T-helper 1 cell (primary cell): ENCODE measurements at places on chromosomes 7 and 10.

- DNase-seq: no peak
Measured at GRCh38 chr10:3616880-3617279, 168.1 kb downstream of the KLF6 start.

DNA sequence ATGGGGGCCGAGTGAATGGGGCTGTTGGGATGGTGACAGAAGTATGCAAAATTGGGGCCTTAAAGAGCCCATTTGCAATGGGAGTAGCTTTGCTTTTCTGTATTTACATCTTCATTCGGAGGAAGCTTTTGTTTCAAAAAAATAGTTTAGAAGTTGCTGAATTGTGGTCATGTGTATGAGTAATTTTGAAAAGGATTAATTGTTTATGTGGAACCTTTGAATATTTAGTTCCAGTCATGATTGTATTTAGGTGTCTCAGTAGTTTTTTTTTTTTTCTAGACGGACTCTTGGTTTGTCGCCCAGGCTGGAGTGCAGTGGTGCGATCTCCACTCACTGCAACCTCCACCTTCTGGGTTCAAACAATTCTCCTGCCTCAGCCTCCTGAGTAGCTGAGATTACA lies 37.2 kb downstream of the RBM33 start:
- DNase-seq: no peak

- no peak for DNase-seq
Measured at GRCh38 chr7:77930496-77930895, 131.9 kb downstream of the PHTF2 start.

GRCh38 chr7:115754226-115754625 lies 276.3 kb downstream of the TFEC start:
- no peak for DNase-seq

- peak; percentile 62 for DNase-seq
Measured at GRCh38 chr10:22316286-22317075, at the start of gene COMMD3. Gene COMMD3 (plus strand): TSS chr10:22316388. CDS start chr10:22316418, 30 bp downstream.

DNA sequence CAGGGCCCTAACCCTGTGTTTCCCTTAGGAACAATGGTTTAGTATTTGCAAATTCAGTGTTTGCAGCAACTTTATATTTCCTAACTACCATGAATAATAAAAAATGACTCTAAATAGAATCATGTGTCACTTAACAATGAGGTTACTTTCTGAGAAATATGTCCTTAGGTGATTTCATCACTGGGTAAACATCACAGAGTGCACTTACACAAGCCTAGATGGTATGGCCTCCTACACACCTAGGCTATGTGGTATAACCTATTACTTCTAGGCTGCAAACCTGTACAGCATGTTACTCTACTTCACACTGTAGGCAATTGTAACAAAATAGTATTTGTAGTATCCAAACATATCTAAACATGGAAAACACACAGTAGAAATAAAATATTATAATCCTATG lies 1174.6 kb upstream of the LRRTM3 start:
- DNase-seq: no peak

- no peak for DNase-seq
Measured at GRCh38 chr10:7306147-7306546, 104.7 kb downstream of the SFMBT2 start.

- DNase-seq: no peak
Measured at GRCh38 chr10:97567891-97568290, 4.7 kb upstream of the ANKRD2 start.

- DNase-seq: no peak
Measured at GRCh38 chr7:99036546-99037111, 107.3 kb downstream of the SMURF1 start.

DNA sequence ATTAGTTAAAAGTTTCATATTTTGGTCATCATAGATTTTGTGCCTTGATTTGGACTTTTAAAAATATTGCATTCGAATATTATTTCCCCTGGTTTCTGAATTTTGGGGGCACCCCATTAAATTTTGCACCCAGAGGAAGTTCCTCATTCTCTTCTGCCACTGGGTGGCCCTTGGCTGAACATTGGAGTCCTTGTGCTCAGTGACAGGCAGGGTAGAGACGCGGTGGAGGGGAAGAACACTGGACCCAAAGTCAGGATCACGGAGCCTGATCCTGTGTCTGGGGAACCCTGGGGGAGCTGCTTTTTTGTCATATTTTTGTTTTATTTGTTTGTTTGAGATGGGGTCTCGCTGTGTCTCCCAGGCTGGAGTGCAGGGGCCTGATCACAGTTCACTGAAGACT lies 74.7 kb downstream of the MKI67 start:
- no peak for DNase-seq

GRCh38 chr7:107372298-107372697 lies 97.6 kb upstream of the GPR22 start:
- DNase-seq: no peak

DNA sequence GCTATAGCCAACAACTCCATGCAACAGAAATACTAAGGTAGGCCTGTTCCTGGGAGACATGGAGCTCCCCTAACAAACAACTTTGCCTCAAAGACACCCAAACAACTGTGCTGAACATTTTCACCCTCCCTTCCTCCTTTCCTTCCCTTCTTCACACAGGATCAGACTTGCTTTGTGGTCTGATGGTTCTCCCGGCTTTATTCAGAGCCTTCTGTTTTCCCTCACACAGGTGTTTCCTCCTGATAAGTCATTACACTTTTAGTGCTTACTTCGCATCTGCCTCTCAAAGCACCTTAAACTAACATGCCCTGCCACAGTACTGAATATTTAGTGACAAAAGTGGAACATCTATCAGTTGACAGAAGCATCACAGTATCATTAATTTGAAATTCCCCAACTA lies 56.3 kb upstream of the YAE1 start:
- DNase-seq: no peak

DNA sequence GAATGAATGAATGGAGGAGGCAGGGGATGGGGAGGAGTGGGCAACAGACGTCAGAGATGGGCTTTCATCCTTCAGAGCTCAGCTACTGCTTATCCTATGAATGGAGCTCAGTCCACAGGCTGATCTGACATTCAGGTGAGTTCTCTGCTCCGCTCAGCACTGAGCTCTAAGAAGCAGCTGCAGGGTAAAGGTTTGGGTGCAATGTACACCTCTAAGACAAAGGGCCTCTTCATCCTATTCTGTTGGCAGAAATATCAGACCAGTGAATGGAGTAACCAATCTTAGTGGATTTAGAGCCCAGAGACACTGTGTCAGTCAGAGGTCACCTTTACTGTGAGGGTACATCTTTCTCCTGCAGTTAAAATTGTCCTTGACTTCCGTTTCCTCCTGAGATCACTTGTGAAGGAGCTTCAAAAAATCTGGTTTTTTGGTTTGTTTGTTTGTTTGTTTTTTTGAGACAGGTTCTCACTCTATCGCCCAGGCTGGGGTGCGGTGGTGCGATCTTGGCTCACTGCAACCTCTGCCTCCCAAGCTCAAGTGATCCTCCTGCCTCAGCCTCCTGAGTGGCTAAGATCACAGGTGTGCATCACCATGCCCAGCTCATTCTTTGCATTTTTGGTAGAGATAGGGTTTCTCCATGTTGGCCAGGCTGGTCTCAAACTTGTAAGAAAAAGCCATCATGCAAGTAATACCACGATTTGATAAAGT lies 5.1 kb upstream of the CCZ1B start:
- no peak for DNase-seq

- no peak for DNase-seq
Measured at GRCh38 chr10:44960482-44961229, 1.1 kb downstream of the RASSF4 start.

DNA sequence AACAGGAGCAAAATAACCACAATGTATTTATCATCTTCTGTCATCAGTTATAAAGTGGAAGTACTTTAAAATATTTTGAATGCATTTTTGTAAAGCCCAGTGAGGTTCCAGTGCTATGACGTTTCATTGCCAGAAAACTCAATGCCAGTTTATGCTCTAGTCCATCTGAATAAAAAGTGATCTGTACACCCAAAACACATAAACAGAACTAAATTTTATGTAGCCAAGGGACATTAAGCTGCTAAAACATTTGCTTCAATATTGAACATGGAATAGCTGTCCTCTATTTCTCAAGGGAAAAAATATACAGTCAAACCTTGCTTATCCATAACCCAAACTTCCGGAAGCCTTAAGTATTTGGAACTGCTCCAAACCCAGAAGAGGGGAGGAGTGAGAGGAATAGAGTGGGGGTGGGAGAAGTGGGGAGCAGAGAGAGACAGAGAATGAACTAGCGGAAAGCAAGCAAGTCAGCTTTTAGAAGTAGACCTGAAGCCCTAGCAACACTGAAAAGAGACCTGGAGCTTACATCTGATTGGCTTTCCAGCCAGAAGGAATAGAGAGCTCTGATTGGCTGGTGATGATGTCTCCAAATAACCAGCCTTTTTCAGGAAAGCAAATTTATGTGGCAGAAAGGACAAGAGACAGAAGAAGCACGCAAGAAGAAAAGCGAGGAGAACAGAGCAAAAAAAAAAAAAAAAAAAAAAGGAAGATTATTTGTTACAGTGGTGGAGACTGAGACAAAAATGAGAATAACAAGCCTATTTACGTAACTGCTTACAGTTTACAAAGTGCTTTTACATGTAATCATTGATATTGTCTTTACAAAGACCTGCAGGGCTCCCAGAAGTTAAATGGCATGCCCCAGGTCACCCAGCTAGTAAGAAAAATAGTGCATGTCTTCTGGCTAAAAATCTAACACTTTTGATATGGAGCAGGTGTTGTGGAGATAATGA lies 196.0 kb downstream of the RNLS start:
- DNase-seq: no peak

GRCh38 chr7:365593-365992 lies 75.6 kb downstream of the FOXL3 start:
- no peak for DNase-seq

- DNase-seq: no peak
Measured at GRCh38 chr7:111486472-111487142, 75.7 kb downstream of the IMMP2L start.

GRCh38 chr10:14742382-14742781 lies 32.3 kb downstream of the FAM107B start:
- no peak for DNase-seq

- DNase-seq: no peak
Measured at GRCh38 chr7:51973939-51974338, 657.3 kb upstream of the COBL start.

DNA sequence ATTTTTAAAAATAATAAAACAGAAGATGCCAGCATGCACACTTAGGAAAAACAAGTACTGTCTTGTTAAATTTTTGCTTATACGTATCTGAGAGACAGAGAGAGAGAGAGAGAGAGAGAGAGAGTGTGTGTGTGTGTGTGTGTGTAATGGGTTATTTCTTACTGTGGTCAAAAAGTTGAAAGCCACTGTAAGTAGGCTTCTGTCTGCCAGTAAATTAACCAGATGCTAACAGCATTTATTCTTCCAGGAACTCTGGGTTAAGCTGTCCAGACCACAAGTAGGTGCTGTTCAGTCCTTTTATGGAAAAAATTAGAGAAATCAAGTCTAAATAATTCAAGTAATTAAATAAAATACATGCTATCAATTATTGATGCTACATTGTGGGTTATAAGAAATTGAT lies 39.7 kb downstream of the RNF32 start:
- DNase-seq: no peak

- DNase-seq: no peak
Measured at GRCh38 chr7:36583318-36583717, 141.0 kb downstream of the AOAH start.

DNA sequence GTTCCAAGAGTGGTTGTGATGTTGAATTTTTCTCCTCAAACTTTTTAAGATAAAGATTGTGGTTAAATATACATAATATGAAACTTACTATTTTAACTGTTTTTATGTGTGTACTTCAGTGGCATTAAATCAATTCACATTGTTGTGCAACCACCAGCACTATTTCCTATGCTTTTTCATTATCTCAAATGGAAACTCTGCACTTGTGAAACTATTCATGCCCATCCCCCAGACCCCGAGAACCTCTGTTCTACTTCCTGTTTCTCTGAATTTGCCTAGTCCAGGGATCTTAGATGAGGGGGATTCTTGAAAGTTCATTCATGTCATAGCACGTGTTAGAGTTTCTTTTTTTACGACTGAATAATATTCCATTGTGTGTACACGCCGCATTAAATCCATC lies 67.0 kb downstream of the WDR37 start:
- DNase-seq: no peak

DNA sequence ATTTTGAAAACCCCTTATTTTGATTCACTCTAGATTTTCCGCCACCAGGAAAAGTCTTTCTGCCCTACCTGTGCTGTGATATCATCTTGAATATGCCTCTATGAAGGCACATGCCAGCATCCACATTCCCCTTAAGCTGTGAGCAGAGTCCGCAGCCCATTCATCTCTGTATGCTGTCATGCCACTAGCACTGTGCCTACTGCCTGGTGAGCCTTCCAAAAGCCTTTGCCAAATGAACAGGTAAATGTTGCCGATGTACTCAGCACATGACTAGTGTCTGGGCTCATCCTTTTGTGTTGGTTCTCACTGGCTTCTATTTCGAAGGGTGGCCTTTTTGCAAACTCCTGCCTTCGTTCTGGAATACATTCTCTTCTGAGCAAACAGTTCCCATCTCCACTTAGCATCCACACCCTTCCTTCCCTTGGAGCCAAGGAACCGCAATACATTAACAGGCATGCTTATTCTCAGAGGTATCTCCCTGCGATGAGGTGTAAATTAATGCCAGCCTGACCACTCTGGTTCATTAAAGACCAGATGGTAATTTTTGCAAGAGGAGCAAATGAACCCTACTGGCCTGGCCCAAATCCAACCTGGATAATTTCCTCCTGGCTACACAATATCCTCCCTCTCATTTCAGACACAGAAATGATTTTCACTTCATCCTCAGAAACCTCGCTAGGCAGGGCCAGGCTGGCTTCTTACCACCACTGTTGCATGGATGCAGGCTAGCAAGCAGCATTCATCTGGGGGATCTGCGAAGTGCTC lies 339.7 kb upstream of the NFE2L3 start:
- no peak for DNase-seq

GRCh38 chr10:4062751-4063150 lies 277.7 kb upstream of the KLF6 start:
- DNase-seq: no peak

DNA sequence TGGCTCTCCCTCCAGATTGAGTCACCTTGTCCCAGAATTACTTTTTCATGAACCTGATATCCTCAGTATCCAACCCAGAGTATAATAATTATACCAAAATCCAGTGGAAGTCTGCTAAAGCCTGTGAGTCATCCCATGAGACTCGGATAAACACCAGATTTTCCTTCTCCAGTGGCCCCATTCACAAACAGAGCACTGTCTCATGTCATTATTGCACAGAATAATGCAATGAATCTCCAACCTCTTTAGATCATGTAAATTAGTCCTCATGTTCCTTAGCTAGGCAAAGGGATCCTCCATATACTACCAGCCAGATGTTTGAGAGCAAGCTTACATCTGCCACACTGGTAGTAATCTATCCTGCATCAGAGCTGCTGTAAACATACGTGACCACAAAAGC lies 89.0 kb downstream of the AMPH start:
- DNase-seq: no peak

GRCh38 chr10:89283936-89284475 lies 17.8 kb upstream of the IFIT2 start:
- DNase-seq: no peak

DNA sequence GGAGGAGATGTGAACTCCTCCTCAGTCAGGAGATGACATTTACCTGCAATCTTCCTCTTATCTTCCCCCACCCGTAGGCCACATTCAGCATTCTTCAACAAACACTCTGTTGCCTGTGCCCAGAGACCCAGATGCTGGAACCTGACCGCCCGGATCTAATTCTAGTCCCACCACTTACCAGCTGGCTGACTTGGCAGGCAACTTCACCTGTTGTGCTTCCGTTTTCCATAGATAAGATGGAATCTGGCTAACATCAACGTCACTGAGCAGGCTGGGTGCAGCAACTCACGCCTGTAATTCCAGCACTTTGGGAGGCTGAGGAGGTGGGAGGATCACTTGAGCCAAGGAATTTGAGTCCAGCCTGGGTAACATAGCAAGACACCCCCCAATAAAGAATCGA lies 21.3 kb upstream of the FXYD4 start:
- no peak for DNase-seq
